ENCODE measurements at places on chromosomes 1 and 21.
A peak's percentile ranks its signal among the peaks of the same experiment; 100 is the strongest.

DNA sequence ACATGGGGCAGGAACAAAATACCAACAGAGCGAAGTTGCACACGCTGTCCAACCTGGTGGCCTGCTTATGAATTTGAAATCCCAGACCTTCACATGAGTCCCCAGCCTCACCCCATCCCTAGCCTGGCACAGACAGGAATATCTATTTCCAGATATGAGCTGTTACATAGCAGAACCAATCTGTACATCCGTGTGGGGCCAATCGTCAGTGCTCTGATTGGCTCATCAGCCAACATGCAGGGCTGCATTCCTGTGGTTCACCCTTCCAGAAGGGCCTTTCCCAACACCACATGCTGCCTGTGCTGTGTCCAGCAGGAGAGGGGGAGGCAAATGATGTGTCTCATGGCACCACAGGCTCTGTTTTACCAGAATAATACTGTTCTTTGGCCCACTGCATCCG is 31.3 kb downstream of the CCN1 start:
- peak; percentile 95 for DNase-seq

- no peak for DNase-seq
These were observed 30.5 kb upstream of the PTGS2 start for GRCh38 chr1:186710696-186711095.

GRCh38 chr1:71273334-71273733 is 192.5 kb upstream of the ZRANB2 start:
- DNase-seq: no peak

GRCh38 chr1:5950201-5950895 is 41.9 kb downstream of the NPHP4 start:
- no peak for DNase-seq

DNA sequence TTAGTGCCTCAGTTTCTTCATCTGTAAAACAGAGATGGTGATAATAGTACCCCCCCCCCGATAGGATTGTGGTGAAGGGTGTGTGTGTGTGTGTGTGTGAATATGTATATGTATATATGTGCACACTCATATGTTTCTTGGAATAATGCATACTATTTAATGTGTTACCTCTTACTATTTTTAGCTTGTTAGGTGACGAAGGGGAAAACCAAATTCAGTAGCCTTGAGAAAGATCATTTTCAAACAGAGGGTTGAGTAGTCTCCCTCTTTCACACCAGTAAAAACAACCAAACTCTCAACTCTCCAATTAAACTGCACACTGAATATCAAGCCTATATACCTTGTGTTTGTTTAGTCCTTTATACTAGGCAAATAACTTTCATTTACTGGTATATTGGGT is 75.7 kb downstream of the NTMT2 start:
- no peak for DNase-seq

DNA sequence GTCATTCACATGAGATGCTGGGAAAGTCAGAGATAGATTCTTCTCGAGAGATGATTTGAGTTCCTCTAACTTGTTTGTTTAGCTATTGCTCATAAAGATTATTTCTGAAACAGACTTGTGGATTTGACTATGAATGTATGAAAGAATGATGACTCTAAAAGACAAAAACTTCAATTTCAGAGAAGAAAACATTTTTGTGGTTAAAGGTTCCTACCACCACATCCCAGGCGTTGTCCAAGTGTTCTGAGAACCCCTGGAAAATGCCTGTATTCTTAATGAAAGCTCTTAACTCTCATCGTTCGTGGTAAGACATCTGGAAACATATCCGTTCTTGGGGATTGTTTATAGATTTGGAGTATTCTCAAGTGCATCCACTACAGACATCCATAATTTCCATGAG is 228.7 kb downstream of the BARHL2 start:
- DNase-seq: no peak

GRCh38 chr1:41434748-41435449 is 49.6 kb downstream of the EDN2 start:
- no peak for DNase-seq

GRCh38 chr1:177915641-177916040 is 54.2 kb downstream of the SEC16B start:
- peak; percentile 56 for DNase-seq

DNA sequence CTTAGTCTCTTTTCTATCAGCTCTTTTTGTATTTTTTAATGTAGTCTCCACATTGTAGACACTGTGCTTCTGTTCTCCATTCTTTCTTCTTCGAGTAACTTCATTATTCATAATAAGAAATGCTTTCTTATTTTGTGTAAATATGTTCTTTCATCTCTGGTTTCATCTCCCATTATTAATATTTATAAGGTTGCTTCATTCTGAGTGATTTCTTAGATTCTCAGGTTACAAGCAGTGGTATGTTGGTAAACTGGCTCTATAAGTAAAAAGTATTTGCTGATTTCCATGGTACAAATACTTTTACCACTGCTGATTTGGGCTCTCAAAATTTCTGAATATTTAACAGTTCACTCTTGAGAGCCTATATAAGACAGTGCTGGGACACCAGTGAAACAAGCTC is 81.3 kb downstream of the CDC14A start:
- DNase-seq: no peak

GRCh38 chr1:2591581-2592261 is 5.1 kb downstream of the PRXL2B start:
- no peak for DNase-seq

- no peak for DNase-seq
These were observed 72.9 kb upstream of the CTTNBP2NL start for GRCh38 chr1:112322983-112323678.

DNA sequence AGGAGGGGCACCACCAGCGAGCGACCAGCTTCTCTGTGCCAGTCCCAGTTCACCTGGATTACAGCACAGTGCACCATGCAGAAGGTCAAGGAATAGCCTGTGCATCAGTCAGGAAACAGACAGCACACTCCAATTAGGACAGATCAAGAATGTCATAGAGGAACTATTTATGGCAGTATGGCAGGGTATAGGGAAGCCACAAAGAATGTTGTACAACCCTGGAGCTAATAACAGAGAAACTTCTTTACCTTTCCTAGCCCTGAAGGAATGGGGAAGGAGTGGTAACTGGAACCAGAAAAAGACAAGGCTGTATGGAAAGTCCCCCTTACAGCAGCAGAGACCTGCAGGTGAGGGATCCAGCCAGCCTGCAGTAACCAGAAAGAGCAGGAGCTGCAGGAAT is 87.8 kb upstream of the USP24 start:
- no peak for DNase-seq

DNA sequence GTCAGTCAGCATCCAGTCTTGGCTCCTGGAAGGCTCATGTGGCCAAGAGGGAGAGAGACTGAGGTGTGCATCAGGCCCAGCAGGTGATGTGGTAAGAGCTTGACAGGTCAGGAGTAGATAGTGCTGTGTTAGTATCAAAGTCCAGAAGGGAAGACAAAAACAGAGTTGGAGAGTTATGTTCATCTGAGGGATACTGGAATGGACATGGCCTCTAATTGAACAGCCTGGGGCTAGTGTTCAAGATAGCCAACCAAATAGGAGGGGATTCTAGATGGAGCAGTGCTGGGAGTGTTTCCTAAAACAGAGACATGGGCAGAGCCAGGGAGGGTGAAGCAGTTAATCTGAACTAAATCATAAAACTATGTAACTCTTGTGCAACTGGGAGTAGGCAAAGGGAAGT is 120.7 kb upstream of the MARK1 start:
- DNase-seq: no peak

DNA sequence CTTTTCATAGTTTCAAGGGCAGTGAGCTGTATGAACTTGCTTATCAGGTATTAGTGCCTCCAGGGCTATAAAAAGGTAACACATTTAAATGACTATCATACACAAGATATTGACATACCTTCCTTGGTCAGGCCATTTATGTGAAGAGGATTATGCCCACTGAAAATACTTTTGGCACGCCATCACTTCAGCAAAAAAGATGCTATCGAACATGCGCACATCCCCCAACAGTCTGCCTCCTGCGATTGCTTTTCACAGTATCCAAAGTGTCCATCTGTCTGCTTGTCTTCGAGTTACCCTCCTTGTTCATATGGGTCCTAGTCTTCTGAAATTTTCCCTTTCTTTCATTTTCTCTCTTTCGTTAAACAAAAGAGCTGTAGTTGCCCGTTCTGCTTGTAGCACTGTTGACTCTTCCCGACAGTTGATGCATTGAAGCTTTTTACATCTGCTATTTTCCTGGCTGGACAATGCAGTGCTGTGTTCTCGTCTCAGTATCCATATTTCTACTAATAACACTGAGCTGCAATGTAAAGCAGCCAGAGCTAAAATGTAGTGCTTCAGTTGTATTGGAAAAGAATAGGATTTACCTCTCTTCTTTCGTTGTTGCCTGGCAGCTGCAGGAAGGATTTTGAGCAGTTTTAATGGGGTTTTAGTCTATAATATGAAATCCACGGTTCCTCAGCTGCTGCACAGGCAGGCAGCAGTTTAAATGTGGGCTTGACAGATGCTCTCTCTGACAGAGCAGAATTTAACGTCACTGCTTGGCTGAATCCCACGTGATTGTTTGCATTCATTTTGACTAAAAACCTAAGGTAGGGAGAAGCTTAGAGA is at the start of gene B3GALT2:
Gene B3GALT2 (minus strand): TSS at position 713 of the 831 bp plus-strand sequence. CDS start 5,051 bp downstream, outside the sequence.
- peak; percentile 8 for DNase-seq

DNA sequence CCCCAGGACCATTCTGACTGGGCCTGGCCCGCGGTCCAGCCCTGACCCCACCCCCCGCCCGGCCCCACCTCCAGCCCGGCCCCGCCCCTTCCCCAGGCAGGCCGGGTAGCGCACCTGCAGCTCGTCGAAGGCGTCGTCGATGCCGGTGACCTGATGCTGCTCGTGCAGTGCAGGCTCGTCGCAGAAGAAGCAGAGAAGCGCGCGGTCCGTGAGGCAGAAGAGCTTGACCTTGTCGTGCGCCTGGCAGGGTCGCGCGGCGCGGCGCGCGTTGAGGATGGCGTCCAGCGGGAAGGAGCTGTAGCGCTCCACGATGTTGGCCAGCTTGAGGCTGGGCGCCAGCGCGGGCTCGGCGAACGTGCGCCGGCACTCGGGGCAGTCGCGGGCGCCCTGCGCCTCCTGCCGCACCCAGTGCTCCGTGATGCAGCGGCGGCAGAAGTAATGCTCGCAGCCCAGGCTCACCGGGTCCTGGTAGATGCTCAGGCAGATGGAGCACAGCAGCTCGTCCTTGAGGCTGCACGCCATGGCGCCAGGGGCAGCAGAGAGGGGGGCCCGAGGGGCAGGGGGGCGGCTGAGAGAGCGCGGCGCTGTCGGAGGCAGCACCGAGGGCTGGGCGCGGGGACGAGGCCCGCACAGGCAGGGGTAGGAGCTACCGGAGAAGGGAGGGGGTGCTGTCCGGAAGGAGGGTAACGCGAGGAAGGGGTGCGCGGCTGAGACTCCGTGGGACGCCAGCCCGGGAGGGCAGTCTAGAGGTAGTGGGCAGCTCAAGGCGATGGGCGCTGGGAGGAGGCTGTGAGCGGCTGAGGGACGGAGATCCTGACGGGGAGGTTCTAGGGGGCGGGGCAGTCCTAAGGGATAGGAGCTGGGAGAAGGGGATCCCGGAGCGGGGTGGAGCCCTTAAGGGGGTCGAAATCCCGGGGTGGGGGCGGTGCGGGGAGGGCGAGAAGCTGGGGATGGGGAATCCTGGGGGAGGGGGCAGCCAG is 642 bp downstream of the TRIM62 start:
- DNase-seq: peak; percentile 52

DNA sequence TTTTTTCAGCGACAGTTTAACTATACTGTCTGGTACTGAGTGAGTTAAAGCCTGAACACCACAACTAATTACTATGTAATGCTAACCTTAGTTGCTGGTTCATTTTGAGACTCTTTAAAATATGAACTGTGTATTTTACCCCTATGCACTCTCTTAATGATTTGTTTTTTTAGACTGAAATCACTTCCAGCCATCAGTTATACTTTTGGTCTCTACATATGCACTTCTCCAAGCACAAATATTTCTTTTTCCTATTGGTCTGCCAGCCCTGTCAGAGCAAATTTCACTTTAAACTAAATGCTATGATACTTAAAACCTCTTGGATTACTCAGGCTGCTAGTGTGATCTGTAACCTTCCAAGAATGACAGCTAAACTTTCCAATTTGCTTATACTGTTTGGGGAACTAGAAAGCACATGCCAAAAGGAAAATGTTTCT is 38.1 kb upstream of the SCYL3 start:
- no peak for DNase-seq

DNA sequence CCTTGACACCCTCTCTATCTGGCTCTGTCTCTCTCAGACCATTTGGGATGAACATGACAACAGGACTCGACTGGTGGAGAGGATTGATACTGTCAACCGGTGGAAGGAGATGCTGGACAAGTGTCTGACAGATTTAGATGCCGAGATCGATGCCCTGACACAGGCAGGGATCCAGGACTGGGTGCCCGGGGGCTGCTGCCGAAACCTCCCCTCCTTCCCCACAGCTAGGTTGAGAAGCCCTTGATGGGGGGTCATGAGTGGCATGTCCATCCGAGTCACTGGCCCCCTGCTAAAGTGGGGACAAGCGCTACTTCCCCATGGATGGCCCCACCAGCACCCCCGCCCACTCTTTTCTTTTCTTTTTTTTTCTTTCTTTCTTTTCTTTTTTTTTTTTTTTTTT is 1.2 kb downstream of the TEKT2 start:
- no peak for DNase-seq

DNA sequence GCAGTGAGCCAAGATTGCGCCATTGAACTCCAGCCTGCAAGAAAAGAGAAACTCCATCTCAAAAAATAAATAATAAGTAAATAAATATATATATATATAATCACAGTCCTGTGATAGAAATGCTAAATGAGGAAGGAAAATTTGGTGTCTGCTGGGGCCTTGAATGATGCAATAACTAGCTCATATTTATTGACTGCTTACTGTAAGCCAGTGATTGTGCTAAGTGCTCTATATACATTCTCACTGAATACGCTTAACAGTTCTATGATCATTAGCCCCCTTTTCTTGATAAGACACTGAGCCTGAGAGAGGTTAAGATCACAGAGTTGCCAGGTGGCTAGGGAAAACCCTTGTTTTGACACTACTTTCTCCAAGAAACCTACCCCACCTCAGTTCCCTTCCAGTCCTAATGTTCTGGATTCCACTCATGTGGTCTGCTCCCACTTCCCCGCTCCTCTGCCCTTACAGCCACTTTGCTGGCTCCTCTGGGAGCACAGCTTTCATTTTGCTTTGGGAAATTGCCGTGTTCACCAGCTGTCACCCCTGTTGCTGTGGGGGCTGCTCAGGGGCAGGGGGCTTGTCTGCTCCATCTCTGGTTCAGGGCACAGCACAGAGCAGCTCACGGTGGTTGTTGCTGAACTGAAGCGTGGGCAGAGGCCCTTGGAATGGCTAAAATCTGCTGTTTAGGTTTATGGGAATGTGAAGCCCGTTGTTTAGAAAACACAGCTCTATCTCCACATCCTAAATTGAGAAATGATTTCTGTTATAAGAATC is 2.5 kb upstream of the BMP8A start:
- no peak for DNase-seq

DNA sequence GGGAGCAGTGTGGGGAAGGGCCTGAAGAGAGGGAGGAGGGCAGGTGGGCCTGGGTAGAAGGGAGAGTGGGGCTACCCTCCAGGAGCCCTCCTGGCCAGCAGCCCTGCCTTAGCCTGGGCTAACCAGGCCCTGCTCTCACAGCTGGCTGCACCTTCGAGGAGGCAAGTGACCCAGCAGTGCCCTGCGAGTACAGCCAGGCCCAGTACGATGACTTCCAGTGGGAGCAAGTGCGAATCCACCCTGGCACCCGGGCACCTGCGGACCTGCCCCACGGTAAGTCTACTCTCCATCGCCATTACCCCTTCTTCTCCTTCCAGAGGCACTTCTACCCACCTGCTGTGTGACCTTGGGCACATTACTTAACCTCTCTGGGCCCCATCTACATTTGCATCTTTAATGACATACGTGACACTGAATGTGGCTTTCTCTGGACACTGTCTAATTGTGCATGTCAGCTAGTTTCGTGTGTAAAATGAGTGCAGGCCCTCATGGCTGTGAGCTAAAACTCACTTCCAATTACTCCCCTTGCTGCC is 18.9 kb downstream of the PTPRU start:
- DNase-seq: no peak

GRCh38 chr1:185656663-185657062 is 77.5 kb upstream of the HMCN1 start:
- no peak for DNase-seq

Measured in RWPE1 (cell line).